ENCODE measurements at places on chromosomes 12 and 14.

GRCh38 chr14:39641224-39641623, 209.0 kb upstream of the FBXO33 start:
- DNase-seq: no peak

- no peak for DNase-seq
Measured at GRCh38 chr14:101788016-101788635, 26.6 kb downstream of the PPP2R5C start.

GRCh38 chr14:83864106-83864505, 1665.8 kb upstream of the FLRT2 start:
- no peak for DNase-seq

- no peak for DNase-seq
Measured at GRCh38 chr12:66242311-66242710, 53.3 kb downstream of the IRAK3 start.

DNA sequence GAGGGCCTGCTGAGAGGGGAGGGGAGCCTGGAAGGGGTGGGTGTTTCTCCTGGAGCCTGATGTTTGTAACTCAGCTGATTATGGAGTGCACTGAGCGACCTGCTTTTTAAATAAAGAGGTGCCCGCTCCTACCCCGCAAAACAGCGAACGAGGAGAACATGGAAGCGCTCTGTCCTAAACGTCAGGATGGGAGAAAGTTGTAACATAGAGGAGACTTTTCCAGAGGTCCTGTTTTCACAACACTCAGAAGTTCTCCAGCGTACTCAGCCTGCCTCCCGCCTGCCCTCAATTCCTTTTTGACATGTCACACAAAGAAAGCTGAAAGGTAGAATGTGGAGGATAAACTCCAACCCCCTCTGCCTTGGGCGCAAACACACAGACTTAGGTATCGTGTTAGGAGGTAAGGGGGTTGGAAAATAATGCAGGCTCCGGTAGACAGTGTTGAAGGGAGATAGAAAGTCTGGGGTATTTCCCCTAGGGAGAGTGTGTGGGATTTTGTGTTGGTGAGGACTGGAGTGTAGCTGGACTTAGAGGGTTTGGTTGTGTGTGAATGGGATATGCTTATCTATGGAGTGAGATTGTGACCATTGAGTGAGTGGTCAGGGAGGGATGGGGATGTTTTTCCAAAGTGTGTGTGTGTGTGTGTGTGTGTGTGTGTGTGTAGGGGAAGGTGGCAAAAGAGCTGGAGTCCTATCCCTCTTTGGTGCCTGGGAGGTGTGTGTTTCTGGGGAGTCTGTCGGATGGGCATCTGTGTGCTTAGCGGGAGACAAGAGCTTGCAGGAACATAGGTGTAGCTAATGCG, 2.1 kb downstream of the NTF3 start:
- DNase-seq: no peak

GRCh38 chr12:39145175-39145999, 240.0 kb upstream of the CPNE8 start:
- DNase-seq: peak; percentile 64

- no peak for DNase-seq
Measured at GRCh38 chr12:118237908-118238307, 102.0 kb downstream of the PEBP1 start.

DNA sequence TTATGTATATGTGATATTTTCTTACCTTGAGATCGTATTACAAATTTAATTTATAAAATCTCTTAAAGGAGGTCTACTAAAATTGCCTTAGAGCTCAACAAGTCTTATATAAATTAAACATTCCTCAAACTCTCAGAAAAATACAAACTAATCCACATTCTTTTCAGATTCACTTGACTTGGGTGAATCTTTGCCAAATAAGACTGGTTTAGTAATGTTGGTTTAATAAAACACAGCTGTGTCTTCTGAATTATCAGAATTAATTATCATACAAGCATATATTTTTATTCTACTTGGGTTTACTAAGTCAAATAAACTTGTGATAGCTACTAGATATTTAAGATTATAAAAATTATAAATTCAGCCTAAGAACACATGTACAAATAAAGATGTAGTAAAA, 13.3 kb downstream of the GLIPR1L2 start:
- DNase-seq: no peak

DNA sequence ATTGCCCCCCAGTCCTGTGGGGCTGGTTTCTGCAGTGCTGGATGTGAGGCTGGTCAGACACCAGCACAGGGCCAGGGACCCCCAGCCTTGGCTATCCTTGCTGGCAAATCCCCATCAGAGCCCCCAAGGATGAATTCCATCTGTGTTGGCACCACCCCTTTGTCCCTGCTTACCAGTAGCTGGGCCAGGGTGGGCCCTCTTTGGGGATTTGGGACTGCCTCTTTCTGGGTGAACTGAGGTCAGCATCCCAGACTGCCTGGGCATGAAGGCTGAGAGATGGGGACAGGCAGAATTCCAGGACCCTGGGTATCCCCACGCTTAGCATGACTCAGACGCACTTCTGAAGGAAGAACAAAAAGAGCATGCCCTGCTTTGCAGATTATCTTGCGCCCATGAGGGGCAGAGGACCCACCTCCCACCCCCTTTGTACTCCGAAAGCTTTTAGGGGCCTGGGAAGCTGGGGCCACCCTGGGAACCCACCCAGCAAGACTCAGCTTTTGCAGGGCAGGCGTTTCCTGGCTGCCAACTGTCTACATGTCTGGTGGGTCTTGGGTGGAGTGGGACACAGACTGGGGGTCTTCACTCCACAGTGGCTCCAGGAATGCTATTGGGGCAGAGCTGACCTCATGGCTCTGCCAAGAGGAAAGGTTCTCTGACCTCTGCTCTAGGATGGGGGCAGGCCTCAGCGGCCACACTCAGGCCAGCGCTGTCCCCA, 26.8 kb downstream of the RFLNA start:
- DNase-seq: no peak

- no peak for DNase-seq
Measured at GRCh38 chr12:91817517-91817916, 328.1 kb downstream of the BTG1 start.

- DNase-seq: peak; percentile 5
Measured at GRCh38 chr12:64273527-64274403, 51.7 kb upstream of the KICS2 start.

DNA sequence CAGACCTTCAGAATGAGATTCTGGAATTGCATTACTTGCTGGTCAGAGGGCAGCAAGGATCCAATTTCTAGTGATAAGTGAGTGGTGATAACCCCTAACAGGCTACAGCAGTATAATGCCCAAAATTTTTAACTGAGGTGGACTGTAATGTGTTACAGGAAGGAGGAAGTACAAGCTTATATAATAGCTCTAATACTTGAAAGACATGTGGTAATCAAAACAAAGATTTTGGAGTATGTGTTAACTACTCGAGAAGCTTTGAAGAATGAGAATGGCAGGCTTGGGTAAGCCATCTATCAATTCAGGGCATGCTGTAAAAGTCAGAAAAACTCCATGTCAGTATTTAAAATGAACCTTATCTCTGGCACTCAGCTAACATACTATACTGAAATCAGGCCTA, 70.5 kb downstream of the ANKS1B start:
- DNase-seq: no peak

DNA sequence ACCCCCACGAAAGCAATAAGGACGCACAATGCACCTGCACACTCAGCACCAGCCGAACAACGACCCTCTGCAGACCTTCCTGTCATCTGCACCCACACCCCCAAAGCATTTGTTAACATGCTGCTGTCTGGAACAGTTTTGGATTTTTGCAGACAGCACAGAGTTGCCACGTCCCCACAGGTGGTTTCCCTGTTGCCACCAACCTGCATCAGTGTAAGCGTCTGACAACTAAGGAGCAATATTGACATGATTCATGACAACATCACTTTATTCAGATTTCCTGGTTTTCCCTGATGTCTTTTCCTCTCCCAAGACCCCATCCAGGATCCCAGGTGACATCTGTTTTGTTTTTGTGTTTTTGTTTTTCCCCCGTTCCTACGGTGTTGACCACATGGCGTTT, 150.7 kb upstream of the C14orf180 start:
- DNase-seq: no peak

DNA sequence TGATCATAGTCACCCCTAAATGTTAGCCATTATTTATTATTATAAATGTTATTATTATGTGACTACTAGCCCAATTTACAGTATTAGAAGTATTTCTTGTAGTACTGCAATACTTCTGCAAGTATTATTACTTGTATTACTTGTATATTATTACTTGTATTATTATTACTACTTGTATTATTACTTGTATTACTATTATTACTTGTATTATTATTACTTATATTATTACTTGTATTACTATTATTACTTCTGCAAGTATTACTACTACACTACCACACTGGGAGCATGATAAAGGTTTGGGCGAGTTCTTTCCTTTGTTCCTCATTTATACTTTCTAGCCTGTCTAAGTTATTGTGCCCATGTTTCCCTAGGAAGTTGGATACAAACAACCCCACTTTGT, 67.9 kb downstream of the NOS1 start:
- no peak for DNase-seq

- no peak for DNase-seq
Measured at GRCh38 chr12:24307716-24308335, 358.4 kb upstream of the SOX5 start.

DNA sequence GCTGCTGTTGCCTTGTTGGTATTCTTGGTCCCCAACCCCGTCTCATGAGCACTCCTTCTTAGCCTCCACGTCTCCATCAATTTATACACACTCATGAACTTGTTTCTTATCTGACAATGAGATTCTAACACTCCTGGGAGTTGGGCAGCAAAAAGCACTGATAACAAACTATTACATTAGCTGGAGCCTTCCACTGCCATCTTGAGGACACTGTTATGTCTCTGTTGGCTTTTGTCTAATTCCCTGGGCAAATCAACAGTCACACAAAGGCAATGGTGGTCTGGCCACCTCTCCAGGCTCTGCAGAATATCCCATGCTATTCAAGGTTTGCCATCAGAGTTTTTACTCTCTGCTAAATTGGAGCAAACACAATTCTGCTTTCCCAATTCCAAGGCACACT, 117.8 kb upstream of the COCH start:
- no peak for DNase-seq
